ENCODE measurements at places on chromosomes 2 and 18.

DNA sequence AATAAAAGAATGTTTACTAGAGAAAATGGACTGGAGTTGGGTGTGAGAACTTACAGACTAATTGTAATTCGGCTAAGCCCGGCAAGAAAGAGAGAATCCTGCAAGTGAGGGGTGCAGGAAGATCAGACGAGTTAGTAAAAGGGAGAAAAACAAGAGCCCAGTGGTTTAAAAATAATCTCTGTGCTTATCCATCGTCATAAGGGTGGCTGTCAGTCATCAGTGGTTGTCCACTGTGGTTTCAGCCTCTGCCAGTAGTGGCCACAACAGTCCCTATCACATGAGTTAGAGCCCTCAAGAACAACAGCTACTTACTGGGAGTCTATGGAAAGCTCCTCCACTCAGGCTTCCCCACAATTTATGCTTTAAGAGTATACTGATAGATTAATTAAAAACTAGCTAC lies 239.8 kb downstream of the SETBP1 start:
- H3K4me3 ChIP-seq = no peak overlapping the region
- peak; percentile 14 for DNase-seq
- no peaks in the 10 kb centered on the region for H3K4me1 ChIP-seq
- H3K27me3 ChIP-seq = no peaks in the 10 kb centered on the region

GRCh38 chr2:650343-651310 lies 26.6 kb downstream of the TMEM18 start:
- H3K27me3 ChIP-seq = peaks cover 3% of the 10 kb centered on the region
- no peak overlapping the region for H3K4me3 ChIP-seq
- no peaks in the 10 kb centered on the region for H3K4me1 ChIP-seq

GRCh38 chr2:197606180-197606579 lies 69.2 kb downstream of the RFTN2 start:
- no peak for DNase-seq
- no peak overlapping the region for H3K4me3 ChIP-seq
- no peak overlapping the region for H3K27ac ChIP-seq
- no peaks in the 10 kb centered on the region for H3K36me3 ChIP-seq
- no peaks in the 10 kb centered on the region for H3K27me3 ChIP-seq
- no peaks in the 10 kb centered on the region for H3K4me1 ChIP-seq

- H3K4me1 ChIP-seq = no peaks in the 10 kb centered on the region
- no peaks in the 10 kb centered on the region for H3K27me3 ChIP-seq
- no peak overlapping the region for H3K4me3 ChIP-seq
- DNase-seq = no peak
- H3K36me3 ChIP-seq = no peaks in the 10 kb centered on the region
- H3K27ac ChIP-seq = no peak overlapping the region
Observed at GRCh38 chr2:44743473-44743872, 198.0 kb upstream of the SIX3 start.

DNA sequence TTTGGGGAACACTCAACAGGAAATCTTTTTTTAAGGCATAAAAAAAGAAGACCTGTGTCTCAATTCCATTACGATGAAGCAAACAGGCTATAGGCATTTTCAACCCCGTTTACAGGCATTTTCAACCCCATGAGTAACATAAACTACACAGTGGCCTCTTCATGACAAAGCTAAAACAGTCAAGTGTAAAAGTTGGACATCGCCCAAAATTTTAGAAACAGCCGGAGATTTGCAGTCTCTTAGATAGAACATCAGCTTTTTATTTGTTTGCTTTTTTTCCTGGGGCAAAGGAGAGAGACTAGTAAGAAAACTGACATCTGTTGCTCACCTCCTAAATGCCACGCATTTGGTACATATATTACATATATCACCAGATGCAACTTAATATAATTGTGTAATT lies 173.7 kb downstream of the CMPK2 start:
- no peaks in the 10 kb centered on the region for H3K4me1 ChIP-seq
- DNase-seq = no peak
- no peaks in the 10 kb centered on the region for H3K27me3 ChIP-seq
- H3K36me3 ChIP-seq = no peaks in the 10 kb centered on the region
- no peak overlapping the region for H3K27ac ChIP-seq
- no peak overlapping the region for H3K4me3 ChIP-seq

GRCh38 chr2:206075113-206075512 lies 10.9 kb downstream of the INO80D start:
- H3K4me1 ChIP-seq = peaks cover 6% of the 10 kb centered on the region
- DNase-seq = peak; percentile 23
- H3K27me3 ChIP-seq = no peaks in the 10 kb centered on the region
- H3K36me3 ChIP-seq = peaks cover 4% of the 10 kb centered on the region

- DNase-seq = peak; percentile 53
- H3K27ac ChIP-seq = no peak overlapping the region
- no peaks in the 10 kb centered on the region for H3K27me3 ChIP-seq
- H3K36me3 ChIP-seq = peaks cover 81% of the 10 kb centered on the region
- H3K4me3 ChIP-seq = no peak overlapping the region
- H3K4me1 ChIP-seq = peaks cover 4% of the 10 kb centered on the region
Observed at GRCh38 chr18:45920367-45920766, 46.8 kb downstream of the EPG5 start.

Data from common myeloid progenitor, CD34-positive (primary cell).